Activated CD4-positive, alpha-beta T cell treated with anti-CD3 and anti-CD28 coated beads for 4 hours (primary cell): ENCODE measurements at places on chromosomes 1 and 21.

- no peak for DNase-seq
Observed at GRCh38 chr1:232517204-232517603, 112.7 kb downstream of the SIPA1L2 start.

DNA sequence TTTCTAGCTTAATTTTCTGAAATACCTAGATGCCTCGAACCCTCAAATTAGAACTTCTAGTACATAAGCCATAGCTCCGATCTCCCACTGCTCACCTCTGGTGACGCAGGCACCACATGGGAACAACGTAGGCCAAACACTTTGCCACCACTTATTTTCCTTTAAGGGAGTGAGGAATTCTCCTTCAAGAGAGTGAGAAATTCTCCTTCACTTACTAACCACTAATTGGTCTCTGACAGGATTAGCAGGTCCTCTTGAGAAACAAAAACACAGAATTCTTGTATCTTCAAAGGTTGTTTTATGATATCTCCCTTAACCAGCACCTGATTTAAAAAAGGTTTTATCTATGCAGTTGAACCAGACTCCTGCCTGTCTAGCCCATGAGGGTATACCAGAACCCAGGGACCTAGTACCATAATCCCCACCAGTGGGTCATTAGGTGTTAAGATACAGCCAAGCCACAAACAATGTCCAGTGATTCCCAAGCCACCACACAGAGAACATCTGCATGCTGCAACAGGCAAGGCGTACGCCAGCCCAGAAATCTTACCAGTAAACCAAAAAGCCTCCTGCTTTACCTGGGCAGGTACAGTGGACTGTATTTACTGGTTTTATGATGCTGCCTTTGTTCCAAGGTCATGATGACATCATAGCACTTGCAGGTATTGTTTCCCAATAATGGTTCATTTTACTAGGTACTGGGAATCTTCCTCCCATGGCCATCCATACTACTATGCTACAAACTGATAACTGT is 20.3 kb upstream of the CXADR start:
- no peak for DNase-seq

DNA sequence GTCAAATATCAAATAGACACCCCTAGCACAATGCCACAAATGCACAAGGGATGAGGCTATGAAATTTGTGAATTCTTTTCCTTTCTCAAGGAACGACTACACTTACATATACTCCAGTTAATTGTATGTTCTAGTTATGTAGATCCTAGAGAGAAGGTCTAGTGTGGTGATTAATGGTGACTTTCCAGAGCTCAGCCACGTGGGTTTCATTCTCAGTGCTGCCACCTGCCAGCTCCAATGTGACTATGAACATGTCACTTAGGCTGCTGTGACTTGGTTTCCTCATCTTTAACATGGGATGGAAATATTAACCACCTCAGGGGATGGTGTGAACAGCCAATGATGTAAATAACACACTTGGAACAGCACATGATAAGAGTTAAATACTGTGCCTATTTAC is 138.3 kb downstream of the APP start:
- DNase-seq, result no peak

DNA sequence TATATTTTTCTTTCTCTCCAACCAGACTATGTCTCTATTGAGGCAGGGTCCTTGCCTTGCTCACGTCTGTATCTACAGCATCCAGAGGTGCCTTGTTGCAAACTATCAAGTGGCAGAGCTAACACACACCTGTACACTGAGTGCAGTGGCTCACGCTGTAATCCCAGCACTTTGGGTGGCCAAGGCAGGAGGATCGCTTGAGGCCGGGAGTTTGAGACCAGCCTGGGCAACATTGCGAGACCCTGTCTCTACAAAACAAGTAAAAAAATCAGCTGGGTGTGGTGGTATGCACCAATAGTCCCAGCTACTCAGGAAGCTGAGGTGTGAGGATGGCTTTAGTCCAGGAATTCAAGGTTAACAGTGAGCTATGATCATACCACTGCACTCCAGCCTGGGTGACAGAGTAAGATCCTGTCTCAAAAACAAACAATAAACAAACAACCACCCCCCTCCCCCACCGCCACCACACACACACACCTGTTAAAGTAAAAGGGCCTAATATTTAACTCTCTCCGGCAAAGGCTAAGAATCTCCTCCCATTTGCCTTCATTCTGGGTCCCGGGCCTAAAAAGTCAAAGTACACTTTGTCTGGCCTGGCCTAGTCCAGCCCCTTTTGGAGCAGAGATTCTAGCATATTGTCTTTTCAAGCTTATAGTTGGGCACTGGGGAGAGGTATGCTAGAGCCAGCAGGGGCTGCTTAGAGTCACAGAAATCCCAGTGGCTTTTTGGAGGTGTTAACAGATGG is 9.5 kb upstream of the SLFNL1 start:
- no peak for DNase-seq

- DNase-seq, result no peak
Observed at GRCh38 chr21:23384679-23385078, 2222.6 kb downstream of the MRPL39 start.

DNA sequence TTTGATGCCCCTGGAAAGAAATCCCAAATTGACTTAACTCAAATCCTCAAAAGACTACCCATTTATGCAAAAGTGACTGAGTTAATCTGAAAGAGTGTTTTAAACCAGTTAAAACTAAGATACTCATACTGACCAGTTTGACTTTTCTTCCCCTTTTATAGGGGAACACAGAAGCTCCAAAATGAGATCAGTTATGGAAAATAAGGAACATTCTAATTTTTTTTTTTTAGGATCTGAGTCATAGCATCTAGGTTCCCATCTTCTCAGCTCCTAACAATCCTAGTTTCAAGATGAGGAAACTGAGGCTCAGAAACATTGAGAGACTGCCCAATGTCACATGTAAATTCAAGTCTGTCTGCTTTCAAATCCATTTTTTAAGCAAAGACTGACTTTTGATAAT is 231.1 kb upstream of the RUNX1 start:
- no peak for DNase-seq

- peak; percentile 67 for DNase-seq
Observed at GRCh38 chr1:181141431-181141910, 53.0 kb downstream of the IER5 start.

DNA sequence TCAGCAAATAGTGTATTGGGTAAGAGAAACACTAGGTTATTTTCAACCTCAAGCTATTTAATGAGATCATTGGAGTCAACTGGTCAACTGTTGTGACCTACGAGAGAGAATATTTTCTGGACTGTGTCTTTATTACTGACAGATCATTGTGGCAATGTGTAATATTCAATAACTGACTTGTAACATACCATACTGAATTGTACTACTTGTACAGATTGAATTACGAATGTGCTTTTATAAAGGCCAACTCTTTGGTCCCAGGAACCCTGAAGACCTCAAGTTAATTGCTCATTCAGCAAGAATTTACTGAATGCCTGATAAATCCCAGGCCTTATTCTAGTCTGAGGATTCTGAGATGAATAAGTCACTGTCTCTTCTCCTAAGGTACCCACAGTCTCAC is 56.1 kb upstream of the CAMK1G start:
- no peak for DNase-seq

GRCh38 chr21:42306366-42307035 is 8.7 kb downstream of the TFF3 start:
- no peak for DNase-seq

- no peak for DNase-seq
Observed at GRCh38 chr1:150619576-150620509, 9.6 kb downstream of the ENSA start.

GRCh38 chr1:94820936-94821335 is 779 bp downstream of the SLC44A3 start:
- no peak for DNase-seq

GRCh38 chr1:204801211-204801610 is 69.5 kb upstream of the NFASC start:
- no peak for DNase-seq

- no peak for DNase-seq
Observed at GRCh38 chr1:176208034-176208433, 948 bp upstream of the COP1 start.

GRCh38 chr1:193111641-193112090 is 6.5 kb upstream of the GLRX2 start:
- DNase-seq, result no peak

- no peak for DNase-seq
Observed at GRCh38 chr1:204473400-204473965, 21.1 kb downstream of the PIK3C2B start.

DNA sequence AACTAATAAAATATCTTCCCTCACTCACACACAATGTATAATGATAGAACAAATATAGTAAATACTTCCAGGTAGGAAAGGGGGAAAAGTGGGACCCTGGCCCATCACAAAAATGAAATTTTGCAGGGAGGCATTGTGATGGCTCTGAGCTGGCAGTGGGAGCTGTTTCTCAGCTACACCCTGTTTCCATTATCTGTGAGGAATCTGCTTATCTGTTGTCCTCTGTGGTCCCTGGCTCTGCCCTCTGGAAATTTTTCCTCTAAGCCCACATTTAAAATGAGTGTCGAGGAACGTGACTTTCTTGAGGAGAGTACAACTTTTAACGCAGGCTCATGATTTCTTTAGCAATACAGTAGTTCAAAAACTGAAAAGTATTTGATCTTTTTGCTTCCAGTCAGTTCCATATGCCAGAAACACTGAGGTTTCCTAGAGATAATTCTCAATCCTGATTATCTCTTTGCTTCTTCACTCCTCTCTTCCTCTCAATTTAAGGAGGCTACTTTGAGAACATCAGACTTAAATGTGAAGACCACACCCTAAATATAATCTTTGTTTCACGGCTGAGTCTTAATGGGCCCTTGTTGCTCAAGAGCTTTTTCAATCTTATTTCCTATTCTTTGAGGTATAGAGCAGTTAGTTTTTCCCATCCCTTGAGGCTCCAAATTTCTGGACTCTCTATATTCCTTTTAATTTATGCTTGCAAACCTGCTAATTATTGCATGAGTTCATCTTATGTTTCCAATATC is 5.0 kb upstream of the EEIG2 start:
- no peak for DNase-seq

GRCh38 chr1:46171871-46172270 is 3.0 kb upstream of the TSPAN1 start:
- DNase-seq, result no peak

- DNase-seq, result no peak
Observed at GRCh38 chr1:70764747-70765146, 282.9 kb downstream of the PTGER3 start.

DNA sequence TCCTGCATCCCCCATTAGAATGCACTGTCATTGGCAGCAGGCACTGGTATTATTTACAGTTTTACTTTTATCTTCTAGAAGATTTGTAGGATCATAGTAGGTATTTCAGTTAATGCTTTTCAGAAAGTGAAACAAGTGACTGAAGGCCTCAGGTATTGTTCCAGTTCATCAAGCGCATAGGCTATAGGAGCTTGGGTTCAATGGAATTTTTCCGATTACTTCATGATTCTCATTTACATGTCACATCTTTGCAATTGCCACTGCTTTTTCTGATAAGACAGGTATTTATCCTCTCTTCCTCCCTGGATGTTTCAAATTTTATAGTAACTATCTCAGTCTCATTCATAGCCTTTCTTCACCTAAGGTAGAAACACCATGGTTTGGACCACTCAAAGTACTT is 161.3 kb downstream of the NTPCR start:
- DNase-seq, result no peak

- no peak for DNase-seq
Observed at GRCh38 chr1:205456868-205457745, 1.3 kb upstream of the BLACAT1 start.

DNA sequence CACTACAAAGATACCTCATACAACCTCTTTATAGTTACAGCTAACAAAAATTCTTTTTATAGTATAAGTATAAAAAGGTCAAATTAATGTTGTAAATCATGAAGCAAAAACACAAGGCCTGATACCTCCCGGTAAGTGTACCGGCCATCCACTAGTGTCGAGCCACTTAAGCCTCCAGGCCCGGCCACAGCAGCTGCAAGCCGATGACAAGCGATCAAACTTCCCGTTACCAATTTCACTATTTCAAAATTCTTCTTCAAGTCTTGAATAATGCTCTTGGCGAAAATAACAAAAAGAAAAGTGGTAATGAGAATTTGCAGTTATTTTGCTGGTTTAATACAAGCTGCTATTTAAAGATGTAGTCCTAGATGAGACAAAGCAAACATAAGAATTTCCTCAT is 67.6 kb downstream of the USP24 start:
- no peak for DNase-seq

GRCh38 chr21:18449605-18450550 is 46.3 kb upstream of the TMPRSS15 start:
- no peak for DNase-seq

GRCh38 chr1:64243757-64244080 is 40.3 kb downstream of the UBE2U start:
- DNase-seq, result no peak

DNA sequence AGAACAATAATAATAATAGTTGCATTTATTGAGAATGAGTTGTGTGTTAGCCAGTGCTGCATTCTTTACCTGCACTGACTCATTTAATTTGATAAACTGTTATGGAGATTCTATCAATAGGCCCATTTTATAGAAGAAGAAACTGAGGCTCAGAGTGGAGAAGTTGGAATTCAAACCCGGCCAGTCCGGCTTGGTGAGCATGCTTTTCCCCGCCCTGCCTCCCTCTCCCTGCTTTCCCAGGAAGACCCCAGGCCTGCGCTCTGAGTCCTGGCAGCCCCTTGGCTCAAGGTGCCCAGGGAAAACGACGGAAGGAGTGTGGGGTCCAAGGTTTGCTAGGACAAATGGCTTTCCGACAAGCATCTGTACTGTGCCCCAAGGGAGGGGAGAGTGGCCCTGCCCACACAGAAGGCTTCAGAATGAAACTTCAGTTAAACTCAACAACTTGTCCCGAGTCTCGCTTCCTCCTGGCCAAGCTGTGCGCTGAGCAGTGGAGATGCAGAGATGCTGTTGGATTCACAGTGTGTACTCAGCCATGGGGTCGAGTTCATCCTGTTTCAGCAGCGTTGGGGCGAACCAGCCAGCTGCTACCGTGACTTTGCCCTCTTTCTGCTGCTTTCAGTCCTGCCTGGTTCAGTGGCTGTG is 23.3 kb upstream of the PADI6 start:
- DNase-seq, result no peak

DNA sequence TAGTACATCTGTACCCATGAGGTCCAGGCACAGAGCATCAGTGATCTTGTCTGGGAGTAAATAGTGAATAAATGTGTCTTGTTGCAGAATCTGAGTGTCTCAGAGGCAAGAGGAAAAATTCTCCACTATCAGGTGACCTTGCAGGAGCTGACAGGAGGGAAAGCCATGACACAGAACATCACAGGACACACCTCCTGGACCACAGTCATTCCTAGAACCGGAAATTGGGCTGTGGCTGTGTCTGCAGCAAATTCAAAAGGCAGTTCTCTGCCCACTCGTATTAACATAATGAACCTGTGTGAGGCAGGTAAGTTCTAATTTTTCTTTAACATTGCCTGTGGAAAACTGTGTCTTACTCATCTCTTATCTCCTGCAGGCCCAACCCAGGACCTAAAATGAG is 43.1 kb downstream of the IL12RB2 start:
- DNase-seq, result no peak

GRCh38 chr1:21834094-21834493 is 22.0 kb downstream of the LDLRAD2 start:
- DNase-seq, result no peak

DNA sequence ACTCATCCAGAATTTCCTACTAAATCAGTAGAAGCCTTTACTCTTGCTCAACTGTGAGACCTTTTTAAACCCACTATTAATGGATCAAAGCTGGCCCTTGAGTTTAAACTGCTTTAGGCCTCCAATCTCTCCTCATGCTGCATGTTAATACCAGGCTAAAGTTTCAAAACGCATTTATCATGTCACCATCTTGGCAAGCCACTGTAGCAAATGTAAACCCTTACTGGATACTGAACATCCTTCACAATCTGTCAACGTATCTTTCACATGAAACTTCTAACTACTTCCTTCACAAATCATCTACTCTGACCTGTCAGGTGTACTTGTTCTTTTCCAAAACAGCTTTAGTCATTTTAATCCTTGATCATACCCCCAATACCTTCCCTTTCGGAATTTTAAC is 3.0 kb downstream of the PAXBP1 start:
- no peak for DNase-seq
